ENCODE measurements at places on chromosomes 7 and 10. TPM values are rescaled to one million over a fixed set of nuclear protein-coding genes. Genes with fewer than 3 reads are reported as not detected.

Gene LRIT1
- not detected for total RNA-seq

Gene C10orf67
- total RNA-seq = not detected

Gene FAM20C
- total RNA-seq = 38.0 TPM

Gene LYZL2
- total RNA-seq = not detected

Gene ANKRD7
- total RNA-seq = not detected

Gene FKBP9
- total RNA-seq = 90.8 TPM

Gene ABCA13
- total RNA-seq = not detected
